Neural progenitor cell (in vitro differentiated cells): ENCODE measurements at places on chromosomes 1 and 21.

- no peak for DNase-seq
Measured at GRCh38 chr1:167110586-167110985, 16.7 kb downstream of the STYXL2 start.

DNA sequence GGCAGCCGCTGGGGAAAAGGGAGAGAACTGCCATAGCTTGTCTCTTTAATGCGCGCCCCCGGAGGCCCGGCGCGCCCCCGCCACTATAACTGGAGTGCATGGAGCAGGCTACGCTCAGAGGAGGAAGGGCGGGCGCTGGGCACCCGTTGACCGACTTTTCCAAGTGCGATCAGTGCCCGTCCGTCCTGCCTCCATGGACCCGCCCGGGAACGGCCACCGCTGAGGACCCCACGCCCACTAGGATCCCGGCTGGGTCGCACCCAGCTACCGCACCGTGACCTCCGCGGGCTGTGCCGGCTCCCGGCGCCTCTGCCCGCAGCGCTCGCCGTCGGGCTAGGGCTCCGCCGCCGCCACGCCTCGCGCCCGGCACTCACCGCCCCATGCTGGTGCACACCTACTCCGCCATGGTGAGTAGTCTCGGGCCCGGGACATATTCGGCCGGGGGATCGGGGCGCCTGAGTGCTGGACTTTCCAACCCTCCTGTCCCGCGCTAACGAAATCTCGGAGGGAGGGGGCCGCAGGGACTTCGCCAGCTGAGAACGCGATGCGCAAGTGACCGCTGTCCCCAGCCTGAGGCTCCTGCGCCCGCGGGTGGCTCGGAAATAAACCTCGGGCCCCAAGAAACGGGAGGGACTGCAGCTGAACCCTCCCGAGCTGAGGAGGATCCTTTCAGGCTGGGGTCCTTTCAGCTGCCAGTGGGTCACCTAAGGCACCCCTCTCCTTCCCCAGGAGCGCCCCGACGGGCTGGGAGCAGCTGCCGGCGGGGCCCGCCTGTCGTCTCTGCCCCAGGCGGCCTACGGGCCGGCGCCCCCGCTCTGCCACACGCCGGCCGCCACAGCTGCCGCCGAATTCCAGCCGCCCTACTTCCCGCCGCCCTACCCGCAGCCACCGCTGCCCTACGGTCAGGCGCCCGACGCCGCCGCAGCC lies at the start of gene TFAP2E:
TSS of gene TFAP2E (plus strand) at position 117 of the 927 bp plus-strand sequence. CDS start at position 381, 264 bp downstream.
- DNase-seq: peak; percentile 73

DNA sequence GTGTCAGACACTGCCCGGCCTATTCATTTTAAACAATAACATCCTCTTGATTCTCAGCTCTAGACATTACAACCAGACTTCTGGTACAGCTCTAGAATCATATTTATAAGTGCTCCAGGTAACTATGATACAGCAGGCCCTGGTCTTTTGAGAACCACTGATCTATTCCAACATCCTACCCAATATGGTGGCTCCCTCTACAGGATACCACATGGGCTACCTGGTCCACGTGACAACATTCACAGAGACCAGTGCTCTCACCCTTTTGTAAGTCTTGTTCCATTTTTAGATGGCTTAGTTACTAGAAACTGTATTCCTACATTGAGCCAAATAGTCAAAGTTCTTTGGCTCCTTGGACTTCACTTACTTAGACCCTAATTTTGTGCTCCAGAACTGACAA lies 102.9 kb downstream of the PTPN14 start:
- DNase-seq: no peak

DNA sequence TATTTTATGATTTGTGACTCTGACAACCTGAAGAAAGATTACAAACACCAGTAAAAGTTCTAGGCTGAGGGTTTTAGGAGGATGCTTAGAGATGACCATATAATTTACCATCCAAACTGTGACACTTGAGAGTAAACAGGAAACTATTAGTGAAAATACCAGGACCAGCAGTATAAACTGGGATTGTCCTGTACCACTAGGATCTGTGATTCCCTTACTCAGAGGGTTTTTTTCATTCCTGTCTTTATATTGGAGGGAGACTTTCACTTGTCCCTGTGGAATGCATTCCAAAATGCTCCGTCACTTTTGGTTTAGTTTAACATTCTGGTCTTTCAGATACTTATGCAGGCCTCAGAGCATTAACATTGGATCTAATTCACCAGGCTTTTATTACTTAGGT lies 482.9 kb downstream of the PTBP2 start:
- DNase-seq: peak; percentile 2

DNA sequence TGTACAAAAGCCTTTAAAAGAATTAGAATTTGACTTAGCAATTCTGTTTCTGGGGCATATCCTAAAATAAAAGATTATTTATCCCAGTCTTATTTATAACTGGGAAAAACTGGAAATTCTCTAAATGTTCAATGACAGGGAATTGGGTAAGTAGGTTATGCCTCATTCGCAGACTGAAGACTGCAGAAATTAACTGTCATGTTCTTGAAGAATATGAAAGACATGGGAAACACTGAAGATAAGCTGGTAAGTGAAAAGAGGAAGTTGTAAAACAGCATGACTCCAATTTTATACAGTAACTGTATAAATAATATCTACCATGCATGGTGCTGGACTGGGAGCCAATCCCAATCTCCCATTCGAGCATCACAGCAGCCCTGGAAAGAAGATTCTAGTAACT lies 50.6 kb upstream of the SLC2A1 start:
- no peak for DNase-seq

DNA sequence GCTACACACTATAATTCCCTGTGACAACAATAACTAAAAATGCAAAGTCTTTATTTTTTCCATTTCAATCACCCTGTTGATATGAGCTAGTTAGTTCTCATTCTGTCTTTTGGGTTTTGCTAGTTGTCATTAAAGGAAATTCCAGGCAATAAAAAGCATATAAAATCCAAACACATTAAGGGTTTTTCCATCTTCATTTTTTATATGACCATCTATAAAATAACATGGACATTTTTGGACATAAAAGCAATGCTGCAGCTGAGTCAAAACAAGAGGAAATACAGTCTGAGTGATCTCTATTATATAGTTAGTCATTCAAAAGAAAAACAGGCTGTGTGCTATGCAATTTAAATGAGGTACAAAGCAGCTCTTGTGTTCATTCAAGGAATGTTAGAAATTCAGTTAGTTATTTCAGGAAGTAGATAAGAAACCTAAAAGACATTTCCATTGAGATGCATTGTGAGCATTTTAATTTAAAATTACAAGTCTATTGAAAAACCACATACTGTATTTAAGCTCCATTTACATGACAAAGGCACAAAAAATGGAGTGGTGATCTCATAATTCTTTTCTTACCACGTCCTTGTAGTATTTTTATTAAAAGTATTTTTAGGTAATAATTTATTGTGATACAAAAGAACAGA lies 67.3 kb upstream of the BCL10 start:
- DNase-seq: no peak

DNA sequence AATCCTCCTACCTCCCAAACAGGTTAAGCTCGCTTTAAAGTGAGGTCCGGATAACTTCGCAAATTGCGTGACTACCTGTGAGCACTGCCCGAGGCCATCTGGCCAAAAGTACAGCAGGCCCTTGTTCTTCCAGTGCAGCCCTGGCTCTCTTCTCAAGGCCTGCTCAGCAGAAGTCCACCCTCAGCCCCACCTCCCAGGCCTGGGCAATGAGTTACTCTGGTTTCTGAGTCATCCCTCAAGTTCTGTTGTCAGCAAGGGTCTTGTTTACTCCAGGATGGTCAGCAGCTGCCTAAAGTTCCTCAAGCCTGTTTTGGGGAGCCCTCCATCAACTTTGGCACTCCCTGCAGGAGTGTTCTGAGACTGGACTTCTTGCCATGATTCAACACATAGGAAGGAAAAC lies 101.7 kb downstream of the BCAR3 start:
- no peak for DNase-seq

- no peak for DNase-seq
Measured at GRCh38 chr1:168966217-168966616, 140.3 kb upstream of the ATP1B1 start.

GRCh38 chr1:24105368-24106160 lies 6.4 kb downstream of the MYOM3 start:
- DNase-seq: no peak

GRCh38 chr1:86239490-86239889 lies 82.9 kb upstream of the COL24A1 start:
- no peak for DNase-seq

DNA sequence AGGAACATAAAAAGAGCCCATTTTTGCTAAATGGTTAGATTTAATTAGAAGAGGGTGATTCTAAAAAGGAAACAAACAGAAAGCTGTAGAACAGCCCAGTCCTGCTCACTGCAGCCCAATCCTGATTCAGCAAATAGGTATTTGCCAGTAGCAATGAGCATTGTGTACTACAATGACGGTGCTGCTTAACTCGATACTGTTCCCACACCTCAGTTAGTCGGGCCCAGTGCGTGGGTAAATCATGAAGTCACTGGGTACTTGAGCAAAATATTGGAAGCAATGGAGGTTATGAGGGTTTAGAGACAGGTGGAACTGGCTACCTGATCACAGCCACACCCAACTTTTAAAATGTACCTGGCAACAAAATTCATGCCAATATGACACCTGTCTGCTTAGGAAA lies 101.5 kb upstream of the ADGRL2 start:
- DNase-seq: peak; percentile 22

- peak; percentile 67 for DNase-seq
Measured at GRCh38 chr1:113677250-113678158, 81.8 kb downstream of the PHTF1 start.
